ENCODE measurements at places on chromosomes 13 and 19.

DNA sequence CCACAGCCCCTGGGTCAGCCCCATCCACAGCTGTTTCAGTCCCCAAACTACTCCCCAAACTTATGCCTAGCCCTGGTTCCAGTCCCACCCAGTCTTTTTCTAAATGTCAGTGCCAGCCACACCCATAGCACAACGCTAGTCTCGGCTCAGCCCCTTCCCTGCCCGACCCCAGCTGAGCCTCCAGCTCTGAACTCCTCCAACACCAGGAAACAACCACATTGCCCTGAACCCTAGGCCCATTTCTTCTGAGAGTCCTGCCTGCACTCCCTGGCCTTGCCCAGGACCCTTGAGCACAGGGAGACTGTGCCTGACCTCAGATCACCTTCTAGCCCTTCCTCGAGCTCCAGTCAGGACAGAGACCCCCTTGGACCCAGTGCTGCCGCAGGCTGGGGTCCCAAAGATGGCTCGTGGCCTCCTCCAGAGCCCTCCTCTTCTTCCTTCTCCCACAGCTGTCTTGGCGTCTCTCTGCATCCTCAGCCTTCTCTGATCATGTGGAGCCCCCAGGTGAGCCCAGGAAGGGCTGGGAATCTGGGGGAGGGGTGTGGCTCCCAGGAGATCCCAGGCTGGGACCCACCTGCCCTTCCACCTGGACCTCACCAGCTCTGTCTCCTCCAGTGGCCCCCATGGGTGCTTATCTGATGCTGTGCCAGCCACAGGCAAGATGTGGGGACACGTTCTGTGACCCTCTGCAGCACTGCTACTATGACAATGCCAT, 33.0 kb upstream of the IGFL1 start:
- DNase-seq = no peak

DNA sequence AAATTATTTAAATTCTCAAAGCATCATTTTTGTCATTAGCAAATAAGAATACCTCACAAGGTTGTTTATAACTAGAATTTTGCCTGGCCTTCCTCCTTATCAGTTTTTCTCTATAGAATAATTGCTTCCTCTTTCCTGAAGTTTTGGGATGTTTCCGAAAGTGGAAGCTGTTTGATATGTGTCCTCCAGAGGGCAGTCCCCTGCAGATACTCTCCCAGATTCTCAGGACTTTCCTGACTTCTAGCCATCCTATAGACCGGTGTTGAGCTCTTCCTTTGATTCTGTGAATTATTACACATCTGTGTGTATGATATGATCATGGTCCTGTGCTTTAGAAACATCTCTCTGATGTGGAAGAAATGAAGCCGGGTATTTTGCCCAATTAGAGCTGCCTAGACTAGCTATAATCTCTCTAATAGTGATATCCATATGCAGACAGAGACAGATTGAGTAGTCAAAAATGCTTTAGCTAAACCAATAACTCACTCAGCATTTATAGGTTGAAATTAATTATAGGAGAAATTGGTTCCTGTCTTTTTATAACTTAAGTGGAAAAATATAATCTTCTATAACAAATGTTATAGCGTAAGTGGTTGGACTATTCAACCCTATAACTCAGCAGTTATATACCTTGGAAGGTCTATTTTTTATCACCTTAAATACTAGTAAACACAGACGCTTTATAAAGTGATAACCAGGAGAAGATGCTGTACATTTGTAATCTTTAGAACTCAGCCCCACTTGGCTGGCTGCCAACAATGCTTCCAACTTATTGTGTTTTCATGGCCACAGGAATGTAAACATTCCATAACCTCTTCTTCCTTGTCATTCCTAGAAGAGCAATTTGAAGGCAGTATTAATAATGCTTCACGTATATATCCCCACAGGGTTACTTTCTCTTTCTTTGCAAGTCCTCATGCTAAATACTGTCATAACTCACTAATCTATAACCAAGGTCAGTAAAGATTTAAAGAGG, 201.0 kb upstream of the RXFP2 start:
- DNase-seq = peak; percentile 1

- no peak for DNase-seq
These were observed 100.2 kb downstream of the ENOX1 start for GRCh38 chr13:43686557-43686956.

DNA sequence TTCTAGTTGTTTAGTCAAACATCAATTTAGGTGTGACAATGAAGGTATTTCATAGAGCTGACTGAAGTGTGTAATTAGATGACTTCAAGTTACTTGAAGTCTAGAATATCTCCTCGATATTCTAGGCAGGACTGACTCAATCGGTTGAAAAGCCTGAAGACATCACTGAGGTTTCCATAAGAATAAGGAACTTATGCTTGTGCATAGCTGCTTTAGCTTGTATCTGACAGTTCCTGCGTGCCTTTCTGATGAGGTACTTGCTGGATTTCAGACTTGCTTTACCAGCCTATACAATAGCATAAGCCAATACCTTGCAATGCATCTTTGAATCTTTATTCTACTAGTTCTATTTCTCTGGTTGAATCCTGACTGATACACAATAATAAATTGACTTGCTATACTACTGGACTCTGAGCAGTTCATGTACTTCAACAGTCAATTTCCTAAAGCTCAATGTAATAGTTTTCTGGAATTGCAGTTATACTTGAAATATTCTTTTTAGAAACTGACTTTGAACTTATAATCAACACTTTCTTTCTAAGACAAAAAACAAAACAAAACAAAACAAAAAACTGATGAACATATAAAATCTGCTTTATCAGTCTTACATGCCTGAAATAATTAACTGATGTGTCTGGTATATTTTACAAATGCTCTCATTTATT, 1534.8 kb downstream of the SLITRK5 start:
- DNase-seq = no peak

GRCh38 chr13:50760751-50761150, 82.7 kb downstream of the DLEU7 start:
- DNase-seq = no peak

GRCh38 chr13:30125422-30126073, 181.8 kb downstream of the KATNAL1 start:
- no peak for DNase-seq

DNA sequence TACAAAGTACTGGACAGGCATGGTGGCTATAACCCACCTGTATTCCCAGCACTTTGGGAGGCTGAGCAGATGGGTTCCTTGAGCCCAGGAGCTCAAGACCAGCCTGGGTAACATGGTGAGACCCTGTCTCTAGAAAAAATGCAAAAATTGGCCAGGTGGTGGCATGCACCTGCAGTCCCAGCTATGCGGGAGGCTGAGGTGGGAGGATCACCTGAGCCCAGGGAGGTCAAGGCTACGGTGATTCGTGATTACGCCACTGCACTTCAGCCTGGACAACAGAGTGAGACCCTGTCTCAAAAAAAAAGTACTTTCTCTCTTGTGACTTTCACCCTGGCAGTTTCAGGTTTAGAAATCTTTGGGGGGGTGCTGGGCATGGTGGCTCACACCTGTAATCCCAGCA, 11.2 kb upstream of the RAB8A start:
- DNase-seq = no peak

DNA sequence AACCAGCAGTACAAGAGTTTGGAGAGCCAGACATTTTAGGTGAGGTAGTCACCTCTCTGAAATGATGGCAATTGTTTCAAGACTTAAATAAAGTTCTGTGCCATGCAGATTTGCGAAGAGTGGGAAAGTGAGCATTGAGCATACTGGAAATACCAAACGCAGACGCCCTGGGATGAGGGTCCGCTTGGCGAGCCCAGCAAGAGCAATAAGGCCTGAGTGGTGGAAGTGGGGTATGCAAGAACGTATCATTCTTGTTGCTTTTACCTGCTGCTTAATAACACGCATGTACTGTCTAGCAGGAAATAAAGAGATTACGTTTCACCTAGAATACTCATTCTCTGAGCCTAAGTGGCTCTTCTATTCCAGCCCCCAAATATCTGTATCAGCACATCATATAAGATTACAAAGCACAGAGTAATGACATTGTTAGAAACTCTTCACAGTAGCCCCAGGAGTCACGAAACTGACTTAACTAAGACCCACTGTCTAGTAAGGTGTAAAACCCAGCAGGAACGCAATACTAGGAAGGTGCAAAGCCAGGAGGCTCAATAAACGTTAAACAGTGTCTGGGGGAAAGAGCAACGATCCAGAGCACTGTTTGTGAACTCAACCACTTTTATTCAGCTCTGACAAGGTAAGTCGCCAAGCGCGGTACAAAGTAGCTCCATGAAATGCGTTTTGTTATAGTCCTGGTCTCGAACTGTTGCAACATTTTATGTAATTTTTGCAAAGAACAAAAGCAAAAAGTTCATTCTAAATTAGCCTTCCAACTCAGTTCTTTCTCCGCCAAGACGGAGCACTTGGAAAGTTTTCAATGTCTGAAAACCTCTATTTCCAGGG, 1.2 kb downstream of the RCBTB2 start:
- peak; percentile 17 for DNase-seq

GRCh38 chr19:13082192-13083007, 20.3 kb downstream of the LYL1 start:
- no peak for DNase-seq

- DNase-seq = no peak
These were observed 72.5 kb upstream of the KCTD15 start for GRCh38 chr19:33724021-33724720.

DNA sequence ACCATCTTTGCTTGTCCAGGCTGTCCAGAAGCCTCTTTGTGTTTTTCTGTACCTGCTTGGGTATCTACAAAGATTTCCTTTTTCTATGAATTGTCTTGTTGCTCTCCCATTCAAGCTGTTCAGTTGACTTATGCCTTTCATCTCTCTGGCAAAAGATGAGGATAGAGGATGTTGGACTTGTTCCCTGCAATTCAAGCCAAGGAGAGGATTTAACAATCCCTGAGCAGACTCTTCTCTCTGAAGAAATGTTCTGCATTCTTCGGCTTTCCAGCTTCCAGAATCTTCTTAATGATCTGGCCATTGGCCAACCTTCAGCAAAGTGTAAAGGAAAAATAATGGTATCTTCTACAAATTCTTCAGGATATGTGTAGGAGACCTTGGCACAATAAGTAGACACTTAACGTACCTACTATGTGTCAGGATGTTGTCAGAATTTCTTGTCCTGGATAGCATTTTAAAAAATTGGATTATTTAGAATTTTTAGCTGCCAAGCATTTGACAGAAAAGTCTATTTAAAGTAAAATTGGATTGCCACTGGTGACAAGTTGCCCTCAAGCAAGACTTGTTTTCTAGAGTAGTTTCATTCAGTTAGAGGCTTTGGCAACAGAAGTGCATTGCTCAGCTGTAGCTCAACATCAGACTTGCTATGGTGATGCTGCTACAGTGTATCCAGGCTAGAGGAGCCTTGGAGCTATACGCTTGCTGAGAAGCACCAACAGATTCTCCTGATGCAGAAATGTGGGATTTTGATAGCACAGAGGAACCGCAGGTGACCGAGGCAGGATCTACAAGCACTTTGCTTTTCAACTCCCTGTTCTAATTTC, 455.7 kb downstream of the SUCLA2 start:
- no peak for DNase-seq

DNA sequence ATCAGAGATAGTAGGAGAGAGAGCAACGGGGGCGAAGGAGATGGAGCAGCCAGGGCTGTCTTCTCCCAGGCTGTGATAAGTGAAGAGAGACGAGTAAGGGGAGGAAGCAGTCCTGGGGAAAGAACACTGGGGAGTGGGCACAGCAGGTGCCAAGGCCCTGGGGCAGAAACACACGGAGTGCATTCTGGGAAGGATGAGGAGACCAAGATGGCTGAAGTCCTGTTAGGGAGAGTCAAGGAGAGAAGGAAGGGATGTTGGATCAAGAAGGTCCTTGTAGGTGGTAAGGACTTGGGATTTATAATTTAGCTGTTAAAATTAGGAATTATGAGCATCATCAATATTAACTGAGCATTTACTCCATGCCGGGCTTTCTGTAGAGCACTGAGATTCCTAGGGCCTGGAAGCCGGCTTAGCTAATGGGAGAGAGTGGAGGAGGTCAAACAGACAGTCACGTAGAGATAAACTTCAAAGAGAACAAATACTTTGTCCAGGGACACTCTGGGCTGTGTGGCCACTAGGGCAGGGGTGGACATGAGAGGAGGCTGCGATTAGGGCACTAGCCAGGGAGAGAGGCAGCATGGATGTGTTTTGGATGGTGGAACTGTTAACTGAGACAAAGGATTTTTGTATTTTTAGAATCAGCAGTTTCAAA, 134.2 kb upstream of the PEG3 start:
- DNase-seq = no peak

GRCh38 chr13:53447863-53448262, 419.2 kb downstream of the OLFM4 start:
- DNase-seq = no peak

GRCh38 chr13:91845612-91846011, 447.2 kb downstream of the GPC5 start:
- DNase-seq = no peak

DNA sequence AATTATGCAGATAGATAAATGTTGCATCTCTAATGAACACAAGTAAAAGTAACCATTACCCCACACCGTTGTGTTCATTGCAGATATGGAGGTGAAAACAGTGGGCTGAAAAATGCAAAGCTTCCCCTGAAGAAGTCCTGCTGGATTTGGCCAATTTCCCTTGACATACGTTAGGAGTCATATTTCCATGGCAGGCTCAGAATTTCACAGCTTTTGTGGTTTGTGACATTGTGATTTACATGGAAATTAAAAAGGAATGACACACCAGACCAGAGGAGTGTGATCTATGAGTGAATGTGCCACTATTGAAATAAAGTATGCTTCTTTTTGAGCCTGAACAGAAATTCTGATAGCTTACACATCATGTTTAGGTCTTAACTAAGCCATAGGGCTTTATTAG, 221.1 kb upstream of the TMTC4 start:
- no peak for DNase-seq

- peak; percentile 88 for DNase-seq
These were observed at the start of gene FTL for GRCh38 chr19:48965040-48965805. TSS of gene FTL (plus strand) at chr19:48965309. CDS start at chr19:48965508, 199 bp downstream.

GRCh38 chr19:18780631-18781030, 10.5 kb downstream of the COMP start:
- no peak for DNase-seq

DNA sequence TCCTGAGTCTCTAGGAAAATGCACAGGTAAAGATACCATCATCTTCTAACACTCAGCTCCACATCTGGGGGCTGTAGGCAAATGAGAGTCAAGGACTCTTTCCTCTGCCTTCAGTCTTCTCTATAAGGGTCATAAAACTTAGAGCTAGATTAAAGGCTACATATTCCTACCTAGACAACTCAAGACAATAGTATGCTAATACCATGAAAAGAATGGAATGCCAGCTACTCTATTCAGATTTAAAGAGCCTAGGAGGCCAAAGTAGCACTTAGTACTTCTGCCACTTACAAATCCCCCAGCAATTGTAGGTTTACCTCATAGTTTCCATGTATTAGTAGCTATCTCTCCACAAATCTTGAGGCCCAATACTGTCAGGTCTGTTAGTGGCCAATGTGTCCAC, 453.0 kb downstream of the SLITRK5 start:
- DNase-seq = no peak

- DNase-seq = no peak
These were observed 315.6 kb downstream of the DLEU7 start for GRCh38 chr13:50527612-50528509.

- no peak for DNase-seq
These were observed 13.6 kb downstream of the KLF5 start for GRCh38 chr13:73072239-73072900.

GRCh38 chr19:40270362-40271089, 14.6 kb downstream of the AKT2 start:
- no peak for DNase-seq

Data from NCI-H2081 (cell line).